Ascending aorta (tissue), 2 donors: ENCODE measurements at places on chromosomes 4 and X. TPM values are rescaled to one million over a fixed set of nuclear protein-coding genes. Genes with fewer than 3 reads are reported as not detected.

NAA11 gene
- not detected for total RNA-seq

JADE3 gene
- total RNA-seq, result 1.8 TPM

GRCh38 chr4:173827707-173828106 is 297.7 kb upstream of the HAND2 start:
- DNase-seq, result no peak

DNA sequence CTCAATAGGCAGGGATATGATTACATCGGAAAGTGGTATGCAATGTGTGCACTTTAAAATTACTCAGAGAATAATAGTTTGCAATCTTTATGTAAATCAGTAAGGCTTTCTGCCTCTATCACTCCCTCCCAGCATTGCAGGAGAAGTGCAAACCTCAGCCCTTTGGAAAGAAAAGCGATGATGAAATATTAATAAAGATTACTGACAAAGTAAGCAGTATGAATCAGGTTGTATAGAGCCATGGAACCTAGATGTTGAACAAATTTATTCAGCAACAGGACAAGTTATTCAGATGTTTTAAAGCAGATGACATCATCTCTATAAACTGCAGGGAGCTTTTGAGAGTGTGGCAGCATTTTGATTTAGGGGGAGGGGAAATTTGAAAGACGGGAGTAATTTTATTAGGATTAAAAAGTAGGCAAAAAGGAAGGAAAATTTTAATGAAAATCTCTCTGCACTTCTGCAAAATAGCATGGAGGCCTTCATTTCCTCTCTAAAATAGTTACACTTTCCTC is 631.7 kb upstream of the GRIA3 start:
- no peak for DNase-seq

KLHL4 gene
- total RNA-seq, result 0.21 TPM

MAOB gene
- 4.6 TPM for total RNA-seq

DNA sequence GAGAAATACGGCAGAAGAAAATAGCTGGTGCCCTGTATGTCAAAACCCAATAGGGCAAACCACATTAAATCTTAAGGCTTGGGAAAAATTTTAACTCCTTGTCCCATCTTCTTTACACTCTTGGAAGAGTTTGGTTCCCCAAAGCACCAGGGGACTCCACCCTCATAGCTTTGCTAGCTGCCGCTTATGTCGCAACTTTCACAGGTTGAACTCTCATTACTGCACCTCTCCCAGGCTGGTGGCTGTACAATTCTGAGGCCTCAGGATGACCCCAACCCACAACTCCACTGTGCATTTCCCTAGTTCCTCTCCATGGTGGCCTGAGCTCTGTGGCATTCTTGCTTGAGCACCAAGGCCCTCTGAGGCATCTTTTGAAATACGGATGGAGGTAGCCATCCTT is 1478.8 kb downstream of the FAM133A start:
- no peak for DNase-seq

- DNase-seq, result peak; percentile 72
Measured at GRCh38 chr4:107034091-107034995, 1.8 kb downstream of the DKK2 start.

DNA sequence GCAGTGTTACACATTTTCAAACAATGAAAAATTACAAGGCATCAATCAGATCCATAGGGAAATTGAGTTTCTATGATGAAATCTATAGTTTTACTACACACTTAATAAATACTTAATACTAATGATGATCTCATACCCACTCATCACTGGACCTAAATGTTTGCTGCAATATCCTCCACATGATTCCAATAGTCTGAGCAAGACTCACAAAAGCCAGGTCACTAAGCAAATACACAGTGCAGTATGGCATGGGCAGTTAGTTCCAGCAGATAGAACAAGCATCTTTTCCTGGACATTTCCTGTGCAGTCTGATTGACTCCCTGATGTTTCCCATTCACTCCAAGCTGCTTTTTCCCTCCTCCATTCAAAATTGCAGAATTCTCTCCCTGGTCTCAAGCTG is 109.0 kb upstream of the ATOH1 start:
- no peak for DNase-seq
